Fibroblast of mammary gland (primary cell): ENCODE measurements at places on chromosomes 5 and 9.

DNA sequence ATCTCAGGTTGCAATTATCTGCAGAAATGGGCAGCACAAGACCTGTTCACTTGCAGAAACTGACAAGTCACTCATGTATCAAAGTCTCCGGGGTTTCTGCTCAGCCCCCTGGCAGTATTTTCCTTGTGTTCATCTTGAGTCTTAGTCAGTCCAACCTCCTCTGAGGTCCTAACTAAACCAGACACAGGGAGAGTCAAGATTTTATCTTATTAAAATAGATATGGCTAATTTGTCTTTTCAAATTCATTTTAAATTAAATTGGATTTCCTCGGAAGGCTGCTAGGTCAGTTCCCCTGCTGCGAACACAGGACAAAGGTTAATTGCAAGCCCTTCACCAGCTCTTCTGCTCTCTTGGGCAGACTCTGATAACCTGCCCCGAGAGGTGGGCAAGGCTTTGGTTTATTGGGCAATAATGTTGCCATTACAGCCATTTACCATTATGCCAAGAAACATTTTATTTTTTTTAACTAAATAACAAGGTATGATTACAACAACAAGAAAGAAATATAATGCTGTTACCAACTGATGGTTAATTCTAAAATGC lies 103.5 kb downstream of the MAPKAP1 start:
- no peak for DNase-seq

DNA sequence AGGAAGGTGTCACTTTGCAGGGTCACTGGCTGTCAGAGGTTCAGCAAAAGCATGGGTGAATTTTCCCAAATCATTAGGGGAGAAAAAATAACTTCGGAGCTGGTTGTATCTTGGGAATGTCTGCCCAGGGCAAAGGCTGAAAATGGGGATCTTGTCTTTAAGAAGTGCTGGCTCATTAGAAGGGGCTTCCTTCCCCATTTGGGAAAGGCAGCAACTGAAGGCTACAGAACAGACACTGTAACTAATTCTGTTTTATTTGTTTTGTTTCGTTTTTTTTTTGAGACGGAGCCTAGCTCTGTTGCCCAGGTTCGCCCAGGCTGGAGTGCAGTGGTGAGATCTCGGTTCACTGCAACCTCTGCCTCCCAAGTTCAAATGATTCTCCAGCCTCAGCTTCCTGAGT lies 70.3 kb upstream of the PCA3 start:
- no peak for DNase-seq

- DNase-seq = no peak
These were observed 142.8 kb upstream of the STK32A start for GRCh38 chr5:147092044-147092443.

GRCh38 chr5:149340920-149341319 lies 4.4 kb upstream of the GRPEL2 start:
- DNase-seq = no peak

DNA sequence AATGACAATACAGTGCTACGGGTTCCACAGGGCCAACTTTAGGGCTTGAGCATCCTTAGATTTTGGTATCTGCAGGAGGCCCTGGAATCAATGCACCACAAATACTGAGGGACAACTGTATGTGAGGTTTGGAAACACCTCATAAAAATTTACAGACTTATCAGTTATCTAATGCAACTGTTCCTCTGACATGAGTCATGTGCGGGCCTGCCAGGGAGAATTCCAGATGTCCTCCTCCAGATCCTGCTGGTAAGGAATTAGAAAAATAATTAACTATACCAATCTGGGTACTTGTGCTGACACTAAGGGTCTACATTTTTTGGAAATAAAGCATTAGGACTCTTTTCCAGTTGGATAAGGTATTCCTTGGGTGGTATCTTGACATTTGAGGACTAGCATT lies 333.3 kb downstream of the ARRDC3 start:
- DNase-seq = peak; percentile 41

- no peak for DNase-seq
These were observed 72.9 kb upstream of the ALDH1B1 start for GRCh38 chr9:38319496-38320173.
